ENCODE measurements at places on chromosomes 16 and 17.

- DNase-seq: no peak
These were observed 63.8 kb upstream of the GPRC5B start for GRCh38 chr16:19948186-19949104.

DNA sequence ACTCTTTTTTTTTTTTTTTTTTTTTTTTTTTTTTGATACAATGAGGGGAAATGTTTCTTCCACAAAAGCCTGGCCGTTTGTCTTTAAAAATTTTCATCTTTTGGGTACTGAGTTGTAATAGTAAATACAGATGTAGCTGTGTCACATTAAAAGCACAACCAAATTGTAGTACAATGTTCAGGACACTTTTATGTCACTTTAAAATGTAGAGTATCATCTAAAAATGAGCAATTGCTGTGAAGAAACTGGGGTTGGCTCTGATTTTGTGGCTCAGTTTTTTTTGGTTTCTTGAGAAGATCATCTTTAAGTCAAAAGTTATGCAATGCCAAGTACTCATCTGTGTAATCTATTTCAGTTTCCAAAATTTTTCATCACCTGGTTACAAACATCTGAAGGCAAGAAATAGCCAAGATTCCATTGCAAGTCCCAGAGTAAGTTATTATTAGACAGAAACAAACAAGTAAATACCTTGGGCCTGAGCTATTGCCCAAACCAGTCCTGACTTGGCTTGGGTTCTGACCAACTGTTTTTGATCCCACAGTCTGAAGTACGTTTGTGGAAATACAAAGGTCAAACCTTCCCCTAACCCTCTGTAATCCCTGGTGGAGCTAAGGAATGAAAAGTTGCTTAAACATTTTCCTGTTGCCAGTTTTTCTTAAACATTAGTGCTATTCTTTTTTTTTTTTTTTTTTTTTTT is 717.2 kb downstream of the WWOX start:
- DNase-seq: no peak

DNA sequence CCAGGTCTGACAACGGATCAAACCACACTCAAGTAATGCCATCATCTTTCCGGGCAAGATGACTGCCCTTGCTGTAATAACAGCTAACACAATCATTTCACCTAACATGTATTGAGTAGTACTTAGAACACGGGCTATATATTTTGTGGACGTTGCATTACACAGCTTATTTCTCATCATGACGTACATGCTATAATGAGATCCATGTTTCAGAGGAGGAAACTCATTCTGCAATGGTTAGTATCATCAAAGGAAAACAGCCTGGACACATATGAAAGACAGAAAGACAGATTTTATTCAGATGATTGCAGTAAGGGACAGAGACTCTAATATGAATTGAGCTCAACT is 446.7 kb downstream of the HS3ST3B1 start:
- DNase-seq: no peak

- no peak for DNase-seq
These were observed 15.4 kb downstream of the ARL2BP start for GRCh38 chr16:57260294-57260929.

- DNase-seq: no peak
These were observed 30.5 kb upstream of the NXPH3 start for GRCh38 chr17:49545007-49545660.

DNA sequence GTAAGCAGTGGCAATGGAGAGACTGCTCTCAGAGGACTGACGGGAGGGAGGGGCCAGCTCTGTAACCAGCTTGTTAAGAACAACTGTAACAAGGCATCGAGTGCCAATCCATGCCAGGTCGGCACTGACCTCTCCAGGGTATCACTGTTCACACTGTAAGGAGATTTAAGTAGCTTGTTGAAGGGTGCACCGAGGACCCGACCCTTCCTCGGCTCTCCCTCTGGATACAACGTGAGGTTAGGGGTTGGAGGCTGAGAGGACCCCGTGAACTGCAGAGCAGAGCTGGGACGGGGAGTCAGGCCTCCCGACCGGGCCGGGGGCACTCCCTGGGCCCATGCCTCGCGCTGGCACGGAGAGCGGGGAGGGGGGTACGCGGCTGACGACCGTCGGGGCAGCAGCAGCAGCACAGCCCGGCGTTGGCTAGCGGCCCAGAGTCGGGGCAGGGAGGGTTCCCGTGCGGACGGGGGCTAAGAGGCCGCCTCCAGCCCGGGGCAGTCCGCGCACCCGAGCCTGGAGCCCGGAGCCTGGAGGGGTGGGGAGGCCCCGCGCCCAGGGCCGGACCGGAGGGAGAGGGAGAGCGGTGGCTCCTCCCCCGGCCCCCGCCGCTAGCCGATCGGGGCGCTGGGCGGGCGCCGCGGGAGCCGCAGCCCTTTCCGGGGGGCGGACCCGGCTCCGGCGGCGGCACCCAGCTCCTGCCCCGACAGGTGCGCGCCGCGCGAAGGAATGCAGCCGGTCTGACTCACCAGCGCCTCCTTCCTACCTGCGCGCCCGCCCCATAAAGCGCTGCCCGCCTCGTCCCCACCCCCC is at the start of gene ITGB4:
ITGB4 (plus strand) TSS at position 804 of the 807 bp plus-strand sequence. CDS start 3,245 bp downstream, outside the sequence.
- peak; percentile 46 for DNase-seq

DNA sequence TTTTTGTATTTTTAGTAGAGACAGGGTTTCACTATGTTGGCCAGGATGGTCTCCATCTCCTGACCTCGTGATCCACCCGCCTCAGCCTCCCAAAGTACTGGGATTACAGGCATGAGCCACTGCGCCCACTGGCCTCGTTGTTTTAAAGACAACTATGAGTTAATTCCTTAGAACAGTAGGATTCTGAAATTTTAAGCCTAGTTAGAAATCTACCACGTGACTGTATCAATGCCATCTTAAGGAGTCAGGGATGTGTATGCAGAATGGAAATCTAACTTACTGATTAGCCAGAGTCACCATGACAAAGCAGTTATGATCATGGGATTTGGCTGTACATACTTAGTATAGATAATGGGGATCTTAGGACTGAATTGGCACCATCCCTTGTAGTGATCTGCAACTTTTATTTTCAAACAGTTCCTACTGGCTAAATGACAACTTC is 2.8 kb downstream of the CEP20 start:
- DNase-seq: no peak

DNA sequence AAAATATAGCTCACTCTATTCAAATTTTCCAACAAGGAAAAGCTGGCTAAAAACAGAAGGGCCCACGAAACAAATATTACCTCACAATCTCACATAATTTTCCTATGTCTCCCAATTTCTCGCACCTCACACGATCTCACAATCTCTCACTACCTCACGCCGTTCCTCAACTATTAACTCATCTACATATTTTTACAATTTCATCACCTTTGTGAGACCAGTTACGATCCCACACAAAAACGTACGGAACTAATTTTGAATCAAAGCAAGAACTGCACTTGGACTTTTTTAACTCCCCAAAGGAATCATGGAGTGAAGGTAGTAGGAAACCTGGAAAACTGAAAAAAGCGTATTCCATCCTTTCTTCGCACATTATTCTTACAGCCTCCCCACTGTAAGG is 1.1 kb downstream of the CBX1 start:
- DNase-seq: no peak
